HEK293T (cell line): ENCODE measurements at places on chromosomes 1 and 21.

- no peak for DNase-seq
Observed at GRCh38 chr1:203492082-203492747, 1.7 kb upstream of the OPTC start.

GRCh38 chr1:246776923-246777322 is 52.7 kb downstream of the SCCPDH start:
- no peak for DNase-seq

DNA sequence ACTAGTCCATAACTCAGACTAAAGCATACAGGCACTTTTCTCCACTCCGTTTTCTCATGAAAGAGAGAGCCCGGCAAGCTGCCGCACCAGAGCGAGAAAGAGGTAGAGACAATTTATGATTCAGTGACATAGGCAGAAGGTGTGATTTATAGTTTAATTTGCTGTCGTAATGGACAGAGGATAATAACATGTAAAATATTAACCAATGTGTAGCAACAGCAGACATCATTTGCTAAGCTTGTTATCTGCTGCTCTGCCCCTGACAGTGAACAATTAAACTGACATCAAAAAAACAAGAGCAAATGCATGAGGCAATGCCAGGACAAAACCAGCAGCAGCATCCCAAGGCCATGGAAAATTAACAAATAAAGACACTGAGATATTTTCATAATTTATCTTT is 214.0 kb downstream of the ATG4C start:
- no peak for DNase-seq

GRCh38 chr1:226702318-226702956 is 36.6 kb downstream of the ITPKB start:
- DNase-seq: no peak
